Activated naive CD4-positive, alpha-beta T cell treated with anti-CD3 and anti-CD28 coated beads, Interleukin-2, amount 10 ng/mL, durations not matched to agents 7 days and 5 days (primary cell): ENCODE measurements at places on chromosomes 3 and 15.

DNA sequence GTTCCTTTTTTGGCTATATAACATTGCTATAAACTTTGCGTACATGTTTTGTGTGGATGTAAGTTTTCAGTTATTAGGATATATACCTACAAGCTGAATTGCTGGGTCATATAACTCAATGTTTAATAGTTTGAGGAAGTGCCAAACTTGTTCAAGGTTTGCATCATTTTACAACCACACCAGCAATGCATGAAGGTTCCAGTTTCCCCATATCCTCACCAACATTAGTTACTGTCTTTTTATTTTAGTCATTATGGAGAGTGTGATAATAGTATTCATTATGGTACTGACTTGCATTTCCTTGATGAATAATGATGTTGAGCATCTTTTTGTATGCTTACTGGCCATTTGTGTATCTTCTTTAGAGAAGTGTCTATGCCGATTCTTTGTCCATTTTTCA is 112.3 kb downstream of the NR1I2 start:
- DNase-seq = no peak

DNA sequence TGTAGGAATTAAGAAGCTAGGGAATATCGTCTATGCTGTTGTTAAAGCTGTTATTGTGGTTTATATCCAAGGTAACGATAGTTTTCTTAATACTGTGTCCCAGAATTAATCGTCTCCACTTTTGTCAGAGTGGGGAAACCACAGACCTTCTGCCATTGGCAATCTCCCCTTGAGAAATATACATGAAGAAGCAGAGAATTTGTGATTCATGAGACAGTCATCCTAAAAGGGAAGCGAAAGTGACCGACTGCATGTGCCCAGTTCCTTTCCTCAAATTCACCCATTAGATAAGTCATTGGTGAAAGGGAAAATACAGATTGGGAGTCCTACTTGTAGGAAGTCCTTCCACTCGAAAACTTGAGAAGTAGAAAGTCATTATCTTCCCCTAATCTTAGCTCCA is 26.6 kb downstream of the DIPK2A start:
- DNase-seq = no peak

GRCh38 chr3:122332551-122332950 is 7.5 kb downstream of the CSTA start:
- no peak for DNase-seq

DNA sequence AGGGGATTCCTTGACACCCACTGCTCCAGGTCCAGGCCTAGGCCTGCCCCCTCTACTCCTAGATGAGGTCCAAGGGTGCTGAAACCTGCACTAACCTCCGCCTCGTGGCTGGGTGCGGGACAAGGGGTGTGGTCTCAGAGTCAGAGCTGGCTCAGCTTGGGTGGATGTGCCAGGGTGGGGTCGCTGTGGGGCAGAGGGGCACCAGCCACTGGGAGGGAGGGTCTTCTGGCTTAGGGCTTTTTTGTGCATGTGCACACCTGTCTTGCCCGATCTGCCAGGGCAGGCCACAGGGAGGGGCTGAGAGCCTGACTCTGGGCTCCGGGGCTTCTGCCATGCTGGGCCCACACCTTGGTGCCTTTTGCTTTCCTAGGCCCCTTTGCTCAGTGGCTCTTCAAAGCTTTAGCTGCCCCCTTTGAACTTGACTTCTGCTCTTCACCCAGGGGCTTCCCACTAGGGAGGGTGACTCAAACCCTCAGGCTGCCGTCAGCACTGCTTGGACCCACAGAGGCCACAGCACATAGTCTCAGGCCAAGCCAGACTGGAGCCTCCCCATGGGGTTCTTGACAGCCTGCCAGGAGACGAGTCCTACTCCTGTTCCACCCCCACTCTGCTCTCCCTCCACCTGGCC is 73.0 kb downstream of the KLF13 start:
- DNase-seq = no peak

DNA sequence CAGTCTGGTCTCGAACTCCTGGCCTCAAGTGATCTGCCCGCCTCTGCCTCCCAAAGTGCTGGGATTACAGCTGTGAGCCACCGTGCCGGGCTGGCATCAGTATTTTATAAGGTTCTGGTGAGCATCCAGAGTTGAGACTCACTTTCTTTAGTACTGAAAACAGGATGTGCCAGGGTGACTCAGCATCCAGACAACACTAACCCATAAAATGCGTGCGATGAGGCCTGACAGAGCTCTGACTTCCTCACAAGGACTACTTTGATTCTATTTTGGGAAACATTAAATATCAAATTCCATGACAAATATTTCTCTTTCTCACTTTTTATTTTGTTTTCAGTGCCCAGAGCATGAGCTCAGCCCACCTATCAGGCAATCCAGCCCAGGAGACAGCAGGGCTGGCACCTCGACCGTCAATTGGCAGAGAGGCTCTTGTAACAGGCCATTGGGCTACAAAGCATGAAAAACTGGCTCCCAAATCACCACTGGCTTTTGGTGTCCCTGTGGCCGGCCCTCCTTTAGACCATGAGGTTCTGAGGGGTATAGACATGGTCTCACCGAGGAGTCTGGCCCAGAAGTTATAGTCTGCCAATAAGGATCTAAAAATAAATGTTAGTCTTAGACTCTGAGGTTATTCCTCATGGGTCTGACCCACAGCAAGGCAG is 75.0 kb downstream of the FEM1B start:
- peak; percentile 68 for DNase-seq

DNA sequence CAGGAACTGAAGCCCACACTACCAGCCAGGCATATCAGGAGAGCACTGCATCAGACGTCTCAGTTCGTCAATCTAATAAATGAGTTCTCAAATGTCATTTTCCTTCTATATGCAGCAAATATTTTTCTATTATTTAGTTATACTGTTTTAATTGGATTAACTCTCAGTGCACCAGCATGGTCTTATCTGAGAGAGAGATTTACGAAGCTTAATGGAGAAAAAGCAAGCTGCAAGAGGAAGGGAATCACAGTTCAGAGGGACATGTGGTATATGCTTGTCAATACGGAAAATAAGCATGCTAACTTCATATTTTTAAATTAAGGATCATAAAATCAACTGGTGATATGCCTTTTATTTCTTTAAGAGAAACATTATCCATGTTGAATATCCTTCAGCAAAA is 213.1 kb upstream of the NECTIN3 start:
- DNase-seq = no peak

DNA sequence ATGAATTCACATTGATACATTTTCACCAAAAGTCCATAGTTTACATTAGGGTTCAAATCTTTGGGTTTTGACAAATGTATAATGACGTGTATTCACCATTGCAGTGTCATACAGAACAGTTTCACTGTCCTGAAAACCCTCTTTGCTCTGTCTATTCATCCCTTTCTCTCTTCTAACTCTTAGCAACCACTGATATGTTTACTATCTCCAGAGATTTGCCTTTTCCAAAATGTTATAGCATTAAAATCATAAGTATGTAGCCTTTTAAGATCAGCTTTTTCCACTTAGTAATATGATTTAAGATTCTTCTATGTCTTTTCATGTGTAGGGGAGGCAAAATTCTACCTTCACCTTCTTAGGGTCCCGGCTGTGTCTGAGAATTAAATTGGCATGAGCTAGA is 203.8 kb downstream of the TPRG1 start:
- no peak for DNase-seq

DNA sequence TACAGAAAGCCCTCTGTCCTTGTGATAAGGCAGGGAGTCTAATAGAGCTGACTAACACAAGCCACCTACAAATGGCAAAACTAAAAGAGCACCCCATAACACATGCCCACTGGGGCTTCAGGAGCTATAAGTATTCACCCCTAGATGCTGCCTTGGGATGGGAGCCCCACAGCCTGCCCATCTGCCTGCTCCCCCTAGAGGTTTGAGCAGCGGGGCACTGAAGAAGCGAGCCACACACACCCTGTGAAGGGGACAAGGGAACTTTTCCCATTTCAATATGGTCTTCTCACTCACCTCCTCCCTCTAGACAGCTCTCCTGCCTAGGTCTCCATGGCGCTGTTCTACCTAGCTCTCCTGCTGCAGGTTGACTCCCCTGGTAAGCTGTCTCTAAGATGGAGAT is 261.0 kb downstream of the SHQ1 start:
- no peak for DNase-seq

- DNase-seq = no peak
Observed at GRCh38 chr15:58590236-58590635, 158.4 kb downstream of the LIPC start.

- no peak for DNase-seq
Observed at GRCh38 chr15:47862402-47862801, 145.1 kb downstream of the SEMA6D start.

DNA sequence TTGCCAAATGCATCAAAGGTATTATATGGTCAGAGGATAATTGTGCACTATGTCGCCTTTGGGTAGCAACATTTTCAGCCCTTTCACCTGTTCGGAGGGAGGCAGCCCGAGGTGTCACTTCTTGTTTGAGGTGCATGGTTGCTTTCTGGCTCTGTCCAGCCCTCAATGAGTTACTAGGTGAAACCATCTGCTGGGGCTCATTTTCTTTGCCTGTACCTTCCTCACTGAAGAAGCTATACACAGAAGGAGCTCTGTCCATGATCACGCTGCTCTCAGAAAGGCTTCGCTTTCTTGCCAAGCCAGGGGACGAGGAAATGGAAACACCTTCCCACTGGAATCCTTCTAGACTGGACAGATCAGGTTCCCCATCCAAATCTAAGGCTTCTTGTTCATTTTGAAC is 42.7 kb downstream of the ZNF106 start:
- DNase-seq = no peak
